Spinal cord (tissue), 10 donors: ENCODE measurements at places on chromosomes 11 and 22.
A peak's percentile ranks its signal among the peaks of the same experiment; 100 is the strongest.

- peak; percentile 24 for DNase-seq
These were observed 47.1 kb downstream of the ADM start for GRCh38 chr11:10351765-10352641.

DNA sequence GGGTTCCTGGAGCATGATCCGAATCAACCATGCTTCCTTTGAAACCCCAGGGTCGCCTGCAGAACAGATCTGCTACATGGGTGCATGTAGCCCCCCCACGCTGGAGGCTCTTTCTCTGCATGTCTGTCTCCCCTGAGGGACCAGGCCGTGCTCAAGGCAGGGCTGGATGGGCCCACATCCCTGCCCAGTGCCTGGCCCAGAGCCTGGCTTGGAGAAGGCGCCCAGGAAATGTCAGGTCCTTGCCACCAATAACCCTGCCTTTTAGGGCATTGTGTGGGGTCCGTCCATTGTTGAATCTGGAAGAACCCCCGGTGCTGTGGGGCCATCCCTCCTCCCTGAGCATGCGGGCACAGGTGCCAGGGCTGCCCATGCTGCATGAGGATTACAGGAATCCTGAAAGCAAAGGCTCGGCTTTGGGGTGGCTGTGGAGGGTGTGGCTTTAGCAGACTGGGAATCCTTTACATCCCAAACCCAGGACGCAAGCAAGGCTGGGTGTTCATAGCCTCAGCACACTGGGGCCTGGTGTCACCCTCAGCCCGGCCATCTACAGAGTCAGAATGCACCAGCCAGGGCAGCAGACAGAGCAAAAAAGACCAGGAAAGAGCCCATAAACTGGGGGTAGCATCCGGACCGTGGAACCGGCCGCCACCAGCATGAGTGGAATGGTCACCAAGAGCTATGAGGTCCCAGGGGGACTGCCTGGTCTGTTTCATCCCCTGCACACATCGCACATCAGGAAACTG, 48.2 kb downstream of the RTL6 start:
- no peak for DNase-seq

GRCh38 chr11:34573537-34573936, 47.4 kb upstream of the EHF start:
- no peak for DNase-seq

GRCh38 chr11:8251616-8252295, 11.9 kb downstream of the LMO1 start:
- no peak for DNase-seq

GRCh38 chr11:7597620-7598019, 75.7 kb downstream of the CYB5R2 start:
- no peak for DNase-seq

GRCh38 chr11:16773981-16774935, 35.8 kb downstream of the C11orf58 start:
- DNase-seq: no peak

- DNase-seq: no peak
These were observed 44.4 kb upstream of the MYEOV start for GRCh38 chr11:69249311-69250185.

DNA sequence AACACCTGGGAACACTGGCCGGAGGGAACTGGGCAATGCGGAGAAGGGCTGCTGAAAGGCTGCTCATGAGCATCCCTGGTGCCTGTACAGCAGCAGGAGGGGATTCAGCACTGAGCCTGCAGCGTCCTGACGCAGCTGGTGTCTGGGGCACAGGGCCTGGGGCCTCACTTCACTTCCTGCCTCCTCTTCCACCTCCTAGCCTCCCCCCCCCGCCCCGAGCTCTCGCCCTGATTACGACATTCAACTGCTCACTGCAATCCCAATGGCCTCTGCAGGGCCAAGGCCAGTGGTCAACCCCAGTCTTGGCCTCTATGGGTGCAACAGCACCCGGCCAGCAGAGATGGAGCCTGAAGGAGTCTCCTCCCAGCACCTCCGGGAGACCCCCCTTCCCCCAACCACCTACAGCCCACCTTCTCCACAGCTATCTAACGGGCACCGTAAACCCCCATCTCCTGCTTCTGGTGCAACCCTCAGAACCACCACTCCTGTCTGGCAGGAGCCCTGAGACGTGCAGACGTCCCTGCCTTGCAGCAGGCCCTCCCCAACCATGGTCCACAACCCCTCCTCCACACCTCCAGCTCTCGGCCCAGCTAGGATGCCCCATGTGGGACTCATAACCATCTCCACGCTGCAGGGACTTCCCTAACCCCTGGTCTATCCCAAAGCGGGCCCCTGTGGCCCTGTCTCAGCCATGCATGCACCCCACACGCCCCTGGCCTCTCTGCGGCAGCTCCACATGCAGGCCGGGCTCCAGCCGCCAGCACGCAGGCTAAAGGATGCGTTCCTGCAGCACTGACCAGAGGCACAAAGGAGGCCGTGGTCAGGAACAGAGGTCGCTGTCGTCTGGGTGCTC, 38.2 kb downstream of the BRD1 start:
- DNase-seq: no peak

DNA sequence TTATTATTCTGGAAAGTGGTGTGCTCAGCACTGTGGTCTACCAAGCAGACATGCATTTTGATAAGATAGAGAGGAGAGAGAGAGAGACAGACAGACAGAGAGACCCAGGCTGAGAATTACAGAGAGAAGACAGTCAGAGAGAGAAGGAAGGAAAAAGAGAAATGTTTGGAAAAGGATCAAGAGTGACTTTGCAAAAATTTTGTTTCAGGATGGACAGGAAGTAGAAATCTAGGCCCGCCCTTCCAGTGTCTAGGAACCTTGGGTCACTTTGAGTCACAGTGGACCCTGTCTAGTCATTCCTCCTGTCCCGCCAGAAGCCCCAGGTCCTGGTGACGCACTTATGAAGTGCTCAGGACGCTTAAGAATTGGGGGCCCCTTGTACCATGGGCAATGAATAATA, 166.7 kb downstream of the ST3GAL4 start:
- no peak for DNase-seq

GRCh38 chr11:25924586-25924985, 407.3 kb upstream of the ANO3 start:
- DNase-seq: no peak

DNA sequence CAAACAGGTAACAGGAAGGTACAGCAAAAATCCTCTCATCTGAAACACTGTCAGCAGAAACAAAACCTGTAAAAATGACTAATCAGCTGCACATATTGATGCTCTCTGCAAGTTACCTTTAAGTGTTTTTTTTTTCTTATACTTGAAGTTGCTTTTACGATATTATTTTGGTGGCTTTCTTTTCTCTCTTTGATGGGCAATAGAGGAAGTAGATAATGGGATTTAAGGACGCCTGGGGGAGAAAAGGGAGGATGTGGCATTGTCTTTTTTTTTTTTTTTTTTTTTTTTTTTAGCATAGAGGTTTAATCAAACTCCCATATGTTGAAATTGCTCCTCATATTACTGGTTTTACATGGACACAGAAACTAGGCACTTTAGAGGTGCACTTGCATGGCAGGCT, 11.4 kb upstream of the ADSL start:
- no peak for DNase-seq

GRCh38 chr22:39241794-39242594, 2.8 kb downstream of the PDGFB start:
- no peak for DNase-seq

DNA sequence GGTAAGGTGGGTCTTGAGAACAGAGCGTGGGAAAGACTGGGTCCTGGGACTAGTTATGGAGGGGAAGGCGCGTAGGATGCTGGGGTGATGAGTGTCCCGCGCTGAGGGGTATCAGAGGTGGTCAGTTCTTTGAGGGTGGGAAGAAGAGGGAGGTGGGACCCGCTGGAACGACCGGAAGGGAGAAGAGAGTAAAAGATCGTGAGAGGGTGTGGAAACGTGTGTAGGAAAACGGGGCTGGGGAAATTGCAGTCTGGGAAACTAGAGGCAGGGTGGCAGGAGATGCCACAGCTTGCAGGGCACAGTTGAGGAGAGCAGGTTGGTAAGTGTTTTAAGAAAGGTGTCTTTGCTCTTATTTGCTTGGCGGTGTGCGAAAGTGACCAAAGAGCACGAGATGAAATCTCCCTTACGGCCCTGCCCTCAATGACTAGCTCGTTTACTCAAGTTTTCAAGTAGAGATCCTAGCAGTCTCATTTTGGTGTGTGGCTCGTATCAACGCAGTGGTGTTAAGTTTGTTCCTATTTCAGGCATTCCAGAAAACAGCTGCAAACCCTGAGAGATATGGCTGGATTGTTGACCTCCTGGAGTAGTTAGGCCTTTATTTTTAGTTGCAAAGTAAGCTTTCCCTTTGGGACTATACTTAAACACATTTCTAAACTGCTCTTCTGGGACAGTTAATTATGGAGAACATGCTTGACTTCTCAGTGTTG, 615 bp downstream of the STT3A start:
- no peak for DNase-seq

DNA sequence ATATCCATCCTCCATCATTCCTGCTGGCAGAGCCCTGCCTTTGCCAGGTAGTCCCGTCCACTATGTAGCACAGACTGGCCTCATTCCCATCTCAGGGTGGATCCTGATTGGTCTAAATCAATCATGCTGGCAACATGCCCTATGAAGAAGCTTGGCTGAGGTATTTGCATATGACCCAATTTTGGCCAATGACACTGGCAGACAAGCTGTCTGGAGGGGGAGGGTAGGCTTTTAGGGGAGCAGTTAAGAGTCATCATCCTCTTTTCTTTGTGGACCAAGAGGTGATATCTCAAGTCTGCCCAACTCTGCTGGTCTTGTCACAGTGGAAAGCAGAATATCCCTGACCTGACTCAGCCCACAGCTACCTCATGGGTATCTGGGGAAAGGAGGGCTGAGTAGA, 5.1 kb downstream of the CCDC89 start:
- no peak for DNase-seq

GRCh38 chr11:39725081-39725480, 1734.4 kb downstream of the LRRC4C start:
- no peak for DNase-seq

DNA sequence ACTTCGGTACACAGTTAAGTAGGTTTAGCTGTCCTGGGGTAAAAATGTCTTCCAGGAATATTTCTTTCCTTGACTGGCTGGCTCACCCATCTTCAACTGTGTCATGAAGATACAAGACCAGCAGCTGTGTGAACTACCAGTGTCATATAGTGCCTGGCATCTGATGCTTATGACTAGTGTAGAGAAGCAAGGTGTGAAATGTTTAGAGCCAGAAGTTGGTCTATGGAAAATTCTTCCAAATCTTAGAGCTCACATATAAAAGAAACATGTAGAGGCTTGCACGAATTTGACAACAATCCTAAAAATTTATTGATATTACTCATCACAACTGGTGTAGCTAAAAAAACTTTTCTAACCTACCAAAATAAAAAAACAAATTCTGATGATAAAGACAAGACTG, 54.4 kb downstream of the ARL14EP start:
- DNase-seq: no peak

DNA sequence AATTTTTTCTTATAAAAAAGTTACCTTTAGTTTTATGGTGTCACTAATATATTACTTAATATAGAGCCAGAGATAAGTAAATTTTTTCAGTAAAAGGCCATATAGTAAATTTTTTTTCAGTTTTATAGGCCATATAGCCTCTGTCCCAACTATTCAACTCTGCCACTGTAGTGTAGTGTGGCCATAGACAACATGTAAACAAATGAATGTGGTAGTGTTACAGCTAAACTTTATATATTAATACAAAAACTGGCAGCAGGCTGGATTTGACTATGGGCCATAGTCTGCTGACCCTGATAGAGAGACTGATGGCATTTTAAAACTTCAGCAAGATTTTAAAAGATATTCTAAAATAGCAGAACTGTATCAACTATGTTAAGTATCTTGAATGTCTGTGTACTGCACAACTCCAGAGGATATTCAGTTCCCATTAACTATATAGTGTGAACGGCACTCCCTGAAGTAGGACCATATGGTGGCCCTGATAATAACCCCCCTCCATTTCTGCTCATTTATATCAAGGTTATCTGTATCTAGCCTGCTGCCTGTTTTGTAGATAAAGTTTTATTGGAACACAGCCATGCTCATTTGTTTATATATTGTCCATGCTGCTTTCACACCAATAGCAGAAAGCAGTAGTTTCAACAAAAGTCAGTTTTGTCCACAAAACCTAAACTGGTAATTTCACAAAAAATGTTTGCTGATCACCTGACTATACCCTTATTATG, 71.6 kb downstream of the PRMT3 start:
- no peak for DNase-seq

- DNase-seq: no peak
These were observed 13.1 kb downstream of the CRY2 start for GRCh38 chr11:45860348-45860747.

- DNase-seq: no peak
These were observed 165.8 kb upstream of the NARS2 start for GRCh38 chr11:78740199-78741071.

DNA sequence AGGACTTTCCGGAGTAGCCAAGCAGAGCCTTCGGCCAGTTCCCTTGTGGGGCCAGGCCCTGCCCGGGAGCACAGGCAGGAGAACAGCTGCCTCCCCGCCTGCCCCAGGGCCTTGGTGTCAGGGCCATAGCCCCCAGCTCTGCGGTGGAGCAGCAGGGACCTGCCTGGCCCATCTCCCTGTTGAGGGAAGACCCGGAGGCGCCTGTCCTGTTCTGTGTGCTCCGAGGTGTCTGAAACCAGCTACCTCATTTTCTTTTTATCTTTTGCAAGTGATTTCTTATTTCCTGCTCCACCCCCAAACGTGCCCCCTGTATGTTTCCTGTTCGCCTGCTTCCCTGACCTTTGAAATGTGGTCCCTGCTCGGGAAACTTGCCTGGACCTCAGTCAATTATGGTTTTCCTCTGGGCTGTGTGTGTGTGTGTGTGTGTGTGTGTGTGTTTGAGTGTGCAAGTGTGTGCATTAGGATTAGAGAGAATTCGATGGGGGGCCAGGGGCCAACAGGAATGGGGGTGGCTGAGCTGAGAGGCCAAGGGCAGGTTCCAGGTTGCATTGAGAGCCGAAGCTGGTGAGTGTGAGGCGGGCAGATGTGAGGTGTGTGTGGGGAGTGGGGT, 19.1 kb downstream of the LRP5 start:
- no peak for DNase-seq

DNA sequence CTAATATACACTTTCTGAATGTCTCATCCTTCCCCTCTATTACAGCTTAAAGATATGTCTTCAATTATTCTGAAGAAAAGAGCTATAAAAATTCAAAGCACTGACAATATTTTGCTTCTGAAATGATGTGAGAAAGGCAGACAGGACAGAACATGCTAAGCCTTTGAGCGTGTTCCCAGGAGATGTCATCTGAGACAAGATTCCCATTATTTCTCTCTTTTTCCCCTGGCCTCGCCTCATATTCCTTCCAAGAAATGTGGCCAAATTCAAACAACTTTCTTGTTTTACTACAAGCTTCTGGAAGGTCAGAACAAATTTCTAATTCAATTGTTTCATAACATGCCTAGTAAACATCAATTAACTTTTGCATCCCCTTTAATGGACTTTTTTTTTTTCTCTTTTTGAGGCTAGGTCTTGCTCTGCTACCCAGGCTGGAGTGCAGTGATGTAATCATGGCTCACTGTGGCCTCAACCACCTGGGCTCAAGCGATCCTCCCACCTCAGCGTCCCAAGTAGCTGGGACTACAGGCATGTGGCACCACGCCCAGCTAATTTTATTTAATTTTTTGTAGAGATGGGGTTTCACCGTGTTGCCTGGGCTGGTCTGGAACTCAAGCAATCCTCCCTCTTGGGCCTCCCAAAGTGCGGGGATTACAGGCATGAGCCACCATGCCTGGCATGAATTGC, 37.1 kb upstream of the NFRKB start:
- DNase-seq: no peak
